T-helper 17 cell (primary cell): ENCODE measurements at places on chromosomes 13 and 19.

- no peak for DNase-seq
Observed at GRCh38 chr19:43667126-43667875, 2.7 kb downstream of the PLAUR start.

DNA sequence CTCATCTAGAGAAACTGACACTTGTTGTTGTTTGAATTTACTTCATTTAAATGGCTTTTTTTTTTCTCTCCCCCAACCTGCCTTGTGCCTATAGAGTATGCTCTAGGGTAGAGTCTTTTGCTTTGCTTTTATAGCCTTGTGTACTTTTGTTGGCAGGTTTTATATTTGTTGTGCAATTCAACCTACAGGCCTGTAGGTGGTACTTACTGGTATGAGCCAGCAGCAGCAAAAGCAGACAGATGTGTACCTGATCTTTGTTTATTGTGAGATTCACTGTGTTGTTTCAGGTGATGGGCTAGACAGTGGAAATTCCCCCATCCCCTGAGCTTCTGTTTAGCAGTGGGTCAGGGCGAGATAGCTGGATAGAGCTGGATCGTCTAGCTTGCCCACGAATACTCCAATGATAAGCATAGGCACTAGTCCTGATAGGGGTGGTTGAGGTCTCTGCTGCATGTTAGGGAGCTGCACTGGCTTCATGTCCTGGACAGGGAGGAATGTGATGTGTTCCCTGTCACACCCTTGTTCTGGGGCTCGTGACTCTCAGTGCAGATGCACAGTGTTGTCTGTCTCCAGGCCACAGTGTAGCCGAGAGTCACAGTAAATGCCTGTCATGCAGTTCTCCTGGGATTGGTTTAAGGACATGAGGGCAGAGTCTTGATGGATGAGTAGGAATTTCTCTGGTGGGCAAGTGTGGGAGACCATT is 21.3 kb downstream of the DNAJC3 start:
- no peak for DNase-seq

DNA sequence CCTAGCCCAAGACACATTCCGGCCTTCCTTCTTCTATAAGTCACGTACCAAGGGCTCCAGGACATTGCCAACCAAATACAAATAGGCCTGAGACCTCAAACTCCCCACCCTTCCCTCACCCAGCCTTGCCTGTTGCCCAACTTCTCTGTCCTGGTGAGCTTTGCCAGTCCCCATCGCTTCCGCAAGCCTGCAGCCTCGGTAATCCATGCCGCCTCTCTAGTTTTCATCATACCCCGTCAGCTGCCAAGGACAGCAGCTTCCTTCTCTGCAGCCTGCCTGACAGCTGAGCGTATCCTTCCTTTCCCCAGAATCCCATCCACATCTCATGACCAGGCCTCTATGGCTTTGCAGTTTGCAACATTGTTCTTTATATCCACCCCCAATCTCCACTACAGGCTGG is 36.6 kb upstream of the POMP start:
- no peak for DNase-seq

DNA sequence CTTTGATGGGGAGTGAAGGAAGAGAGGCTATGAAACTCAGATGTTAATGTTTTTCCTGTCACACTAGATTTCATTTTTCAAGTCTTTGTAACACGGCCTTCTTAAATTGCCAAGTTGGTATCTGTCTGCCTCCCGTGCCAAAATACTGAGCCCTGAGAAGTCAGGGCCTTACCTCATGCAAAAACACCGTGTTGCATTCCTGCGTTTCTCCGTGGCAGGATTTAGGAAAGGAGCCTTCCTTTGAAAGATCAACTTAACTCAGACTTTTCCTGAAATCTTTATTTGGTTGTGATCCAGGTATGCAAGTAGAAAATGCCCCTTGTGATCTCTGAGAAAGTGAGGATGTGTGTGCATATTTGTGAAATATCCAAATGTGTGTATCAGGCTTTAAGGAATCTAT is 1291.0 kb upstream of the SLC10A2 start:
- DNase-seq, result no peak

- DNase-seq, result no peak
Observed at GRCh38 chr13:22196777-22197176, 525.9 kb downstream of the FGF9 start.

GRCh38 chr13:29569253-29570050 is 26.0 kb downstream of the SLC7A1 start:
- no peak for DNase-seq

GRCh38 chr19:48842789-48843162 is 6.5 kb upstream of the HSD17B14 start:
- no peak for DNase-seq

DNA sequence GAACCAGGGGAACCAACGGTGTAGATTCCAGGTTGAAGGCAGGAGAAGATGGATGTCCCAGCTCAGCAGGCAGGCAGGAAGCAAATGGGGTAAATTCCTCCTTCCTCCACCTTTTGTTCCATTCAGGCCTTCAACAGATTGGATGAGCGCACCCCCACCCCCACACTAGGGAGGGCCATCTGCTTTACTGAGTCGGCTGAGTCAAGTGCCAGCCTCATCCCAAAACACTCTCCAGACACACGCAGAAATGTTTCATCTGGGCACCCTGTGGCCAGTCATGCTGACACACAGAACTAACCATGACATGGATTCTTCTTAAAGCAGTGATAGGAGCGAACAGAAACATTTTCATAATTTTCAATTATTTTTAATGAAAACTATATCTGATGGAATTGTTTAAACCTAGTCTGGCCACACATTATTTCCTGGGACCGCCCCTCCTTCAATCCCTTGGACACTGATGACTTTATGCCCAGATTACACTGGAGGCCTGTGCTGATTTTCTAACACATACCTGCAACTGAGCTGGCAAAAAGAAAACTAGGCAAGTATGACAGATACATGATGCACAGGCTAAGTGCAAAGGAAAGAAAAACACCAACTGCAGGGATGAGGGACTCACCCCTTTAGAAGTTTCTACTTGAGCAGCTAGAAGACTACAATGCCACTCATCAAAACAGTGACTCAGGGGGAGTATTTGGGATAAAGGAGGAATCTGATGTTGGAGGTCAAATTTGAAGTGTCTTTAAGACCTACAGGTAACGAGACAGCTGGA is 154.2 kb downstream of the TNFRSF19 start:
- no peak for DNase-seq

DNA sequence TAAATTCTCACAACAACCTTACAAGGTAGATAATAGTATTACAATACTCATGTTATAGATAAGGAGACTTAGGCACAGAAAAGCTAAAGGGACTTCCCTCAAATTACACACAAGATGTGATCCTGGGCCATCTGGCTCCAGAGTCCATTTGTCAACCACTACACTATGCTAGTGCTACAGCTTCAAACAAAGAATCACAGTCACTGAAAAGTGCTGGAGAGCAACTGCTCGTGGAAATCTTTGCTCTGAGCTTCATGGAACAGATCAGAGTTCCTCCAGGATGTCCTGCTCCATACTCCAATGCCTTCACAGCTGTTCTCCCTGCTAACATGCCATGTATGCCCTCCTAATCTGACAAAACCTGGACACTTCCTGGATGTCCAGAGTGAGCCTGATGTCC is 271.2 kb downstream of the ENOX1 start:
- DNase-seq, result no peak

GRCh38 chr13:39148513-39148961 is 110.3 kb downstream of the NHLRC3 start:
- DNase-seq, result no peak

- DNase-seq, result no peak
Observed at GRCh38 chr13:104608331-104608730, 1542.1 kb upstream of the SLC10A2 start.

GRCh38 chr19:45782162-45782691 is at the start of gene DMPK:
DMPK (minus strand) TSS chr19:45782490; CDS start chr19:45782352, 138 bp downstream.
- no peak for DNase-seq

DNA sequence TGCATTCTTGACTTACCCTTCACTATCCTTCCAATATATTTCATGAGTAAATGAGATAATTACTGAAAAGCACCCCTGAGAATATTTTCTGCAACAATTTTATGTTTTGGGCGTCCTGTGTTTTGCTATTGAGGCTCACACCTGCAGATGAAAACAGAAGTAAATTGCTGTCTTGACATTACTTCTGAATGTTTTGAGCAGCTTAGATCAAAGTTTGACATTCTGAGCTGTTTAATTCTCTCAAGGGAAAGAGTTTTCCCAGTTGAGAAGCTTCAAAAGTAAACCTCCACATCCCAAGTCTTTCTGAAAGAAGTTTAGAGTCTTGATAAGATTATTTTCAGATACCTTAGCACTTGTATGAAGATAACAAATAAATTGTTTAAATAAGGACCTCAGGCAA is 1667.2 kb upstream of the SLC10A2 start:
- DNase-seq, result no peak

DNA sequence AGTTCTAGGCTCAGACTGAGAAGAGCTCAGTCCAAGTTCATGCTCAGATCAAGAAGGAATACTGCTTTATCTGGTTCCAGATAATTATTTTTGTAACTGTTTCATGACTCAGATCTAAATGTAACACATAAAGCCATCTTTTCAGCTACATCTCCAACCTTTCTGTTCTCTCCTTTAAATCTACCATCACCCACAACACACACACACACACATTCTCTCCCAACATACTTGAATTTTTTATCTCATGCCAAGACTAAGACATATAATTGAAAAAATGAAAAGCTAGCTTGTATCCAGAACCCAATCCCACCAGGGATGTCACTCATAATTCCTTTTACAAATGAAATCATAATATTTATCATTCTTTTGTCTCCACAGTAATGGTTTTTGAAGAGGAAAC is 7.6 kb downstream of the KATNAL1 start:
- DNase-seq, result no peak

GRCh38 chr13:30868799-30869470 is 37.1 kb upstream of the MEDAG start:
- DNase-seq, result no peak

DNA sequence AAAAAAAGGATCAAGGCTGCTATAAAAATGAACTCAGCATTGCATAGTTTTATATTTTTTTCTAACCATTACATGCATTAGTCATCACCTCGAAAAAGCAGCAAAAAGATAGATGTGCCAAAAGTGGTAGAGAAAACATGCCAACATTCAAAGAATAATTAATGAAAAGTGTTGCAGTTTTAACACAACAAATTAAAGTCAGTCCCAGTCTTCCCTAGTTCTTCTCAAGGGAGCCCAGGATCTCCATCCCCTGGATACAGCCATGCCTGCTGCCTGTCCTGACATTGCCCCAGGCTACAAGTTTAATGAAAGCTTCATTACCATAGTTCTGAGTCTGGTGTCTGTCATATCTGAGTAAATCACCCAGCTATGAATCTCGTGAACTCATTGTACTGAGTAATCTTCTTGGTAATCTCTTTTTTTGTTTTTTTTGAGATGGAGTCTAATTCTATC is 116.6 kb upstream of the KLF12 start:
- no peak for DNase-seq

- DNase-seq, result no peak
Observed at GRCh38 chr13:51845574-51846318, 769 bp upstream of the TMEM272 start.

- no peak for DNase-seq
Observed at GRCh38 chr13:103349211-103349980, 283.2 kb upstream of the SLC10A2 start.

DNA sequence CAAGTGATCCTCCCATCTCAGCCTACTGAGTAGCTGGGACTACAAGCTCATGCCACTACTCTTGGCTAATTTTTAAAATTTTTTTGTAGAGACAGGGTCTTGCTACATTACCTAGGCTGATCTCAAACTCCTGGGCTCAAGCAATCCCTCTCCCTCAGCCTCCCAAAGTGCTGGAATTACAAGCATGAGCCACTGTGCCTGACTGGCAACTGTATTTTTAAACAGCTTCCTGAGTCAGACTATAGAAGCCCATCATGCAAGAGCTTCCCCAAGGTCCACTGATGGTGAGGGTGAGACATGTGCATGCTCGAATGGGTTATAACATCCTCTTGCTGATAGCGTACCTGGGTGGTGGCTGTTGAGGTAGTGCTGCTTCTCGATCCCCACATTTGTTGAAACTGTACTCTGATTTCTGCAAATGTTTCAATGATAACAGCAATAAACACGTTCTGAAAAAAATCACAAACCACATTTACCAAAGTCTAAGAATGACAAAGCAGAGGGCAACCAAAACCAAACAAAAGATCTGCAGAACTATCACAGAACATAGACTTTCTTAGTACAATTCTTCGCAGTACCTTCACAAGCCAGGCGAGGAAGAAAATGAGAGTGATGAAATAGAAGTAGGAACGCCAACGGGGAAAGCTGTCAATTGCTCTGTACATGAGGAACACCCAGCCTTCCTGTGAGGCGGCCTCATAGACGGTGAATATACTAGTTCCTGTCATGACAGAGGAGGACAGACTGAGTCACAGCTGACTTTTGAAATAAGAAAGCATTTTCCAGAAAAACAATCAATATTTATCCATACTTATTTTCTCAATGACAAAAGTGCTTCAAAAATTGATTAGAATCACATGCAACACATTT is 124.4 kb downstream of the NALCN start:
- no peak for DNase-seq

- DNase-seq, result peak; percentile 70
Observed at GRCh38 chr19:3359015-3359918, 7.1 kb upstream of the NFIC start.

GRCh38 chr13:26780411-26780810 is 19.8 kb upstream of the GPR12 start:
- DNase-seq, result no peak

GRCh38 chr13:38944219-38944618 is 46.4 kb downstream of the STOML3 start:
- DNase-seq, result no peak

DNA sequence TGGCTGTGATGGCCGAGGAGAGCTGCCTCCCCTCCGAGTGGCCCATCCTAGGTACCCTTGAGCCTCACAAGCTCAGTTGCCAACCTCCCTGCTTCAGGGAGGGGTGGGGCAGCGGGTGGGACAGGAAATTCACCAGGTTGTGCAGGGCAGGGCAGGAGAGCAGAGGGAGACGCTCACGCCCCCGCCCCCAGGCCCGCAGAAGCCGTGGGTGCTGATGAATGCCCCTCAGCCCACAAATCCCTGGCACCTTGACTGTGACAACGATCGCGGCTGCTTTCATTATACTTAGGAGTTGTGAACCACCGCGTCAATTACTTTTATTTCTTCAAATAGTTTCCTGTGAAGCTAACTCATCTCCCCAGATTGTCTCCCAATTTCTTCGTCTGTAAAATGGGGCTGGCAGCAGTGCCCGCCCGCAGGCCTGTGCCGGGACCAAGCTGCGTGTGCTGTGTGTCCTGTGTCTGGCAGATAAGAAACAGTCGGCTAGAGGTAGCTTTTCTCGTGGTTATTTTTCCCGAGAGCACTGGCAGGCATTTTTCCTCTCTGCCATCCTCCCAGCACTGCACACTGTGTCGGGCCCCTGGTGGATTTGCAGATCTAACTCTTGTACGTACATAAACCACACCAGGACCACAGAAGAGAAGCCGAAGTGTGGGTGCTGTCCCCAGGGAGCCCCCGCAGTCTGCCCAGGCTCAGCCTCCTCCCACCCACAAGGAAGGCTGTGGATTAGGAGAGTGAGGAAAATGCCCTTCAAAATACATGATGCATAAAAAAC is 7.9 kb upstream of the RASA3 start:
- no peak for DNase-seq

DNA sequence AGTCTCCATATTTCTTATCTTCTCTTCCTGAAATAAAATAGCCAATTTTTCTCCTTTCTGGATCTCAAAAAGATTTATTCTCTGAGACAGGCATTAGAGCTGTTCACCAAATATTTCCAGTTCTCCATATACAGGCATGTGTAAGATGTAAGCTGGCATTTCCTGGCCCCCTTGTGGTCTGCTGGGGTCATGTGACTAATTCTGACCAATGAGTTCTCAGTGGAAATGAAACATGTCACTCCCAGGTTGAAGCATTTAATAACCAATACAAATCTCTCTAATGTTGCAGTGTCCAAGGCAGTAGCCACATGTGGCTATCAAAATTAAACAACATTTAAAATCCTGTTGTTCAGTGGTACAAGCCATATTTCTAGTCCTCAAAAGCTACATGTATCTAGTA is 14.8 kb upstream of the CACNA1A start:
- DNase-seq, result no peak
